ENCODE measurements at places on chromosomes 1 and 21.

GRCh38 chr1:54037476-54037875 lies 15.5 kb downstream of the TMEM59 start:
- DNase-seq, result no peak

DNA sequence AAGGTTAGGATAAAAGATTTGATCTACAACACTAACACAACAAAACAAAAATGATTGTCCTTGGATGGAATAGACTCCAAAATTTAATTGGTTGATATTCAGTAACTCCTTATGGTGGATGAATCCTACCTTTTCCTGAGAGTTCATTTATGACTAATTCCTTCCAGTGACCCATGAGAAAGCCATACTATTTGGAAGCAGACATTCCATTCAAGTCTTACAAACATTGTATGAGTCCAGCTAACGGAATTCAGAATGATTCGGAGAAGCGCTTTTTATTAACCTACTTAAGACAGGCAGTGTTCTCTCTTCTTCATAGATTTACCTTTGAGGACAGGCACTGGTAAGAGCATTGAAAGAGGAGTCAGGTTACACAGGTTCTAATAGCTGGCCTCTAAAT lies 155.6 kb upstream of the ZNF648 start:
- DNase-seq, result no peak

DNA sequence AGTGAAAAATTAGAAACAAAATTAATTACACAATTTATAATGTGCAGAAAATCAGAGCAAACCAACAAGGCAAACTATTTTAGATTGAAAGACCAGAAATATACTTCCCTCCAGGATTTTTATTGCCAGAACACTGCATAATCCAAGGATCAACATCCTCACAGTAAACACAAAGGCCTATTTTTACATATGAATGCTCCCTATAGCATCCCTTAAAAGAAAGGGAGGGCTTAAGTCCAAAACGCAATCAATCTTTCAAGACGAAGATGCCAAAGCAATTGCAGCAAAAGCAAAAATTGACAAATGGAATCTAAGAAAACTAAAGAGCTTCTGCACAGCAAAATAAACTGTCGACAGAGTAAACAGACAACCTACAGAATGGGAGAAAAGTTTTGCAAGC lies 18.6 kb upstream of the CHIA start:
- no peak for DNase-seq

GRCh38 chr1:217392441-217392840 lies 238.4 kb downstream of the GPATCH2 start:
- no peak for DNase-seq

DNA sequence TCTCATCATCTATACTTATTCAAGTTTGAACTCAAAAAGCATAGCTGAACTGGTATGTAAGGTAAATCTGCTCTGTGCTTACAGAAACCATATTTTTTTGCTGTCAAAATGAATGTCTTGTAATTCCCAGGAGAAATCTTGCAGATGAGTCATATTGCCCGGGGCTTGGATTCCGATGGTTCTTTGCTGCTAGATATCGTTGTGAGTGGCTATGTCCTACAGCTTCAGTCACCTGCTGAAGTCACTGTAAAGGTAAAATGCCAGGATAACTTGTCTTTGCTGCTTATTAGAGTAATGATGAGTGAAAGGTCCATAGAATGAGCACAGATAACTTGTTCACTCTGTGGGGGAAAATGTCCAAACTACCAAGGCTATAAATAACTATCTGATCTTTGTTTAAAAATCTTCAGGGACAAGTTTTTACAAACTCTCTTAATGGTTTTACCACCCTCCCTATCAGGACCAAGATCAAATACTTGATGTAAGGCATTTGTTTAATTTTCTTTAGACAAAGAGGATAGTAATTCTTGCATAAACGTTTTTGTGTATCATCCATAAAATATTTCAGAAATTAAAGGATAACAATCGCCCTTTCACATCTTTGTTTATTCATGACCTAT lies 222.3 kb downstream of the TPR start:
- DNase-seq, result no peak

DNA sequence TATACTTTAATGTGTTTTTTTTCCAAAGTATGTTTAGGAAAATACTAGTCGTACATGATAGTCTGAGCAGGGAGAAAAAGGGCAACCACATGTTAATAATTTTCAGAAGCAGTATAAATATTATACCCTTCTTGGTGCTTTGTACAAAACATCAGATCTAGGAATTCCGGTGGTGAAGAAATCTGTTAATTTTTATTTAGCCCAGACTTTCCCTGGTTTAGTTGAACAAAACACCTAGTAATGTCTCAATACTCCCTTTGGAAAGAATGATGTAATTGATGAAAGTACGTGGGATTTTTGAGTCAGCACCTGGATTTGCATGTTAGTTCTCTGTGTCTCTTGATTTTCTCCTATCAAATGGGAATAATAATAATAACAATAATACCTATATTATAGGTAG lies 38.4 kb upstream of the KCNK2 start:
- DNase-seq, result no peak

DNA sequence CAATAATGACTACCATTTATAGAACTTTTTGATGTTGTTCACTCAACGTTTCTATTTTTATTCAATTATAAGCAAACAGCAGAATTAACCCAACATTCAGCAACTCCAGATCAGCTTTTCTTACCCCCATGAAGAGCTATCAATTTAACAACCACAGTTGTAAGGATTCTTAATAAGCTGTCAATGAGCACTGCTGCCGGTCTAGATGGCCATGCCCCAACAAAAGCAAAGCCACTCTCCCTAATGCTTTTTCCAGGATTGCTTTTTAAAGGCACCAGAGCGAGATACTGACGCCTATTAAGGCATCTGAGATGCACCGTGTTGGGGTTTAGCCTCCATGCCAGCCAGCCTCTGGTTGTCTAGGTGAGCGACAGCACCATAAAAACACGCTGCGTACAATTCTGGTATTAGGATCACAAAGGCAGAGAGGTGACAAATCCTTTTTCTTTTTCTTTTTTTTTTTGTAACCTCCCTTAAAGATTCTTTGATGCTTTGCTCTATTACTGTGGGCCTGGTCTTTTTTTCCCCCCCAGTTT lies 39.5 kb downstream of the PTPRC start:
- DNase-seq, result no peak

DNA sequence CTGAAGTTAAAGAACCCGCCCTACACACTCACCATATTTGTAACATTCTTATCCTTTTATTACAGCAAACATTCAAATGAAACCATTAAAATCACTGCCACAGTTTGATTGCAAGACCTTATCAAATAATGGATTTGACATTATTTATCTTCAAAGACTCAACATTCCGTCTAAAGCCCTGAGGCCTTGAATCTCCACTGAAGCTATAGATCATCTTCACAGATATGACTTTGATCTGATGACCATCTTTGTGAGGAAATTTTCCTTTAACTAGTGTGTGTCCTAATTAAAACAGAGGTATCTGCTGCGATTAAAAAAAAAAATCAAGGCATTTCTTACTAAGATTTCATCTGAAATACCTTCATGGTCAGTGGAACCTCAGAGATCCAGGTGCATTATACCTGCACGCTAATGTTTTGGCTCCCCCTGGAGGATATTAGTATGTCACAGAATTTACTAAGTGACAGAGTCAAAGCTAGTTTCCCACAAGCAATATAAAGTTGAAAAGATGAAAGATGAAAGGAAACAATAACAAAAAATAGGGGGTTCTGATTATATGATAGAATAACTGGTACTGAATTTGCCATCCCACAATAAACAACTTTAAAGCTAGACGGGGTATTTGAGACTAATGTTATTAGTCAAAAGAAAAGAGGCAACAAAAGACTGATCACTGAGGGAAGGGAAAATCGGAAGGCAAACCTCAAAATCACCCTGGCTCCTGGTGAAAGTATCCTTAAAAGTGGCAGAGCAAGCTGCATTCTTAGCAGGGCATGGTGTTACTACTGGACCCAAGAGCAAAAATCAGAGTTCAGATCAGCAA lies 923.4 kb downstream of the NCAM2 start:
- DNase-seq, result no peak

All from activated CD4-positive, alpha-beta T cell treated with anti-CD3 and anti-CD28 coated beads for 24 hours (primary cell).